Adrenal gland (tissue), 19 donors: ENCODE measurements at places on chromosomes 6 and 20. TPM values are rescaled to one million over a fixed set of nuclear protein-coding genes. Genes with fewer than 3 reads are reported as not detected.

DNA sequence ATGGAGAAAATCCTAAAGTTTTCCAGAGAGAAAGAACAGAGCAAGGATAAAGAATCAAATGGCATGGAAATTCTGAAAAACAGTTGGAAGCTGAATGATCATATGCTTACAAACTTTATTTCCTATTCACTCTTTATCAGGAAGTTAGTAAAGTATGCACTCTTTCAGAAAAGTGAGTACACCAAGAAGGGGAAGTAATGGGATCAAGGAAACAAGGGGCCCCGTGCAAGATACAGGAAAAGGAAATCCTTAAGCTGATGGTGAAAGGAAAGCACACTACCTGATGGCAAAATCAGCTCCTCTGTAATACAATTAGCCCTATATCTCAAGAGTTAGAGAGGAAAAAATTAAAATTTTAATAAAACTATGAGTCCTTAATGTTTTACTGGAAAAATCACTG, 14.0 kb downstream of the CALHM6 start:
- H3K36me3 ChIP-seq: no peaks in the 10 kb centered on the region
- H3K4me1 ChIP-seq: no peaks in the 10 kb centered on the region
- H3K27ac ChIP-seq: no peak overlapping the region
- no peaks in the 10 kb centered on the region for H3K27me3 ChIP-seq
- H3K4me3 ChIP-seq: no peak overlapping the region

TAGAP gene
- total RNA-seq: 2.2 TPM

DNA sequence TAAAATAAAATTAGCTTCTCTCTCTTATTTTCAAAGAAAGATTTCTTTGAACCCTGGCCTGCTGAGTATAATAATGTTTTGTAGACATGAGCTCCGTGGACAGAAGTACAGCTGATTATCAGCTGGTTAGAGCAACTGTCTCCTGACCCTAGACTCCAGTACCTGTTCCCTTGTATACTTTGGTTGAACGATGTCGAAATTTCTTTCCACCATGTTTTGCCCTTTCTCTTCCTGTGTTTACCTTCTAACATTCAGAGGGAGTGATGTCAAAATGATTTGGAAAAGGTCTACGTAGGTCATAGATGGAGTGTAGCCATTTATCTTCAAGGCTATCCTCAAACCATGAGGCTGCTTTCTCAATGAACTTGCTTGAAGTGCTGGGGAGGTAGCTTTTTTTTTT, 16.8 kb upstream of the ADTRP start:
- peaks cover 16% of the 10 kb centered on the region for H3K4me1 ChIP-seq
- H3K27ac ChIP-seq: peak overlapping the region; percentile 79
- H3K4me3 ChIP-seq: no peak overlapping the region
- DNase-seq: no peak

- H3K4me3 ChIP-seq: no peak overlapping the region
- H3K27me3 ChIP-seq: no peaks in the 10 kb centered on the region
- no peaks in the 10 kb centered on the region for H3K36me3 ChIP-seq
- H3K27ac ChIP-seq: no peak overlapping the region
These were observed 9.2 kb upstream of the LY86 start for GRCh38 chr6:6579281-6579680.

DNA sequence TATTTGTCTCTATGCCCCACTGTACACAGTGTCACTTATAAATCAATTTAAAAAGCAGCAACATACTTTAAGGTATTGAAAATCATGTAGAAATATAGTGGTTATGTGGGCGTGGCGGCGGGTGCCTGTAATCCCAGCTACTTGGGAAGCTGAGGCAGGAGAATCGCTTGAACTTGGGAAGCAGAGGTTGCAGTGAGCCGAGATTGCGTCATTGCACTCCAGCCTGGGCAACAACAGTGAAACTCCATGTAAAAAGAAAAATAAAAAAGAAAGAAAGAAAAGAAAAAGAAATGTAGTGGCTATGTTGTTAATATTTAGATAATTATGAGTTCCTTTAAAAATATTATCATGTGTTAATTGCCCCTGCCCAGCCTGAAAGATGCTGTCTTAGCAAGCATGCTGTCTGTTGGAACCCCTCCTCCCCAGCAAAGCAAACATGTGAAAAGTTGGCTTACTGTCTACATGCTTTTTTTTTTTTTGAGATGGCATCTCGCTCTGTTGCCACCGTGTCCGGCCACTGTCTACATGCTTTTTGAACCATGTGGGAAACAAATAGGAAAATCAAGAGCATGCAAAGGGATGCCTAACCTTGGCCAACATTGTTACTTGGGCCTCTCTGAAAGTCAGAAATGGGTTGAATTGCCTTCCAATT, 151.4 kb upstream of the TSHZ2 start:
- DNase-seq: no peak
- no peaks in the 10 kb centered on the region for H3K36me3 ChIP-seq
- H3K4me1 ChIP-seq: no peaks in the 10 kb centered on the region
- no peak overlapping the region for H3K4me3 ChIP-seq
- no peaks in the 10 kb centered on the region for H3K27me3 ChIP-seq

DNA sequence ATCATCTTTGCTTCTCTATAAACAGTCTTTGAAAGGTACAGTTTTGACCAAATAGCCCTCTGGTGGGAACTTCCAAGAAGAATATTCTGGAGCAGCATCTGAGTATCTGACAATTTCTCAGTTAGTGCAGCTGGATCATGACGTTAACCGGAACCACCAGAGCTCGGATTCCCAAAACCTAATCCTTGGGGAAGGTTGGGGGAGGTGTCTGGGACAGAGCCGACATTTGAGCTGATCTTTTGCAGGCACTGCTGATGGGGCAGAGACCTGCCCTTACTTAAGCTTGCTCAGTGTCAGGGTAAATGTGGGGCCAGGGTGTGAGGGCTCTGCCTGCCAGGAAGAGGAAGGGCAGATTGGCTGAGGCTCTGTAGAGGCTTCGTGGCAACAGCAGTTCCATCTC, 416.6 kb downstream of the DHX35 start:
- H3K36me3 ChIP-seq: no peaks in the 10 kb centered on the region
- no peak overlapping the region for H3K4me3 ChIP-seq
- H3K27me3 ChIP-seq: no peaks in the 10 kb centered on the region
- no peak for DNase-seq
- H3K27ac ChIP-seq: no peak overlapping the region

HLA-DMA gene
- total RNA-seq: 83.5 TPM

MICB gene
- total RNA-seq: 3.0 TPM

SLC4A11 gene
- total RNA-seq: 9.8 TPM

CLVS2 gene
- total RNA-seq: 0.55 TPM

DNA sequence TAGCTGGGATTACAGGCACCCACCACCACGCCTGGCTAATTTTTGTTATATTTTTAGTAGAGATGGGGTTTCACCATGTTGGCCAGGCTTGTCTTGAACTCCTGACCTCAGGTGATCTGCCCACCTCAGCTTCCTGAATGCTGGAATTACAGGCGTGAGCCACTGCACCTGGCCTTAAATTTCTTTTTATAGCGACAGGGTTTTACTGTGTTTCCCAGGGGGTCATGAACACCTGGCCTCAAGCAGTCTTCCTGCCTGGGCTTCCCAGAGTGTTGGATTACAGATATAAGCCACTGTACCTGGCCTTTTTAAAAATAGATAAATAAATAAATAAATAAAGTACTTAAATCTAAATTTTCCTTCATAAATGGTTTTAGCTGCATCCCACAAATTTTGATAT, 57.5 kb downstream of the LIN28B start:
- no peak for DNase-seq
- H3K4me3 ChIP-seq: no peak overlapping the region
- H3K27ac ChIP-seq: no peak overlapping the region
- H3K27me3 ChIP-seq: no peaks in the 10 kb centered on the region
- no peaks in the 10 kb centered on the region for H3K36me3 ChIP-seq

TP53TG5 gene
- not detected for total RNA-seq

DNA sequence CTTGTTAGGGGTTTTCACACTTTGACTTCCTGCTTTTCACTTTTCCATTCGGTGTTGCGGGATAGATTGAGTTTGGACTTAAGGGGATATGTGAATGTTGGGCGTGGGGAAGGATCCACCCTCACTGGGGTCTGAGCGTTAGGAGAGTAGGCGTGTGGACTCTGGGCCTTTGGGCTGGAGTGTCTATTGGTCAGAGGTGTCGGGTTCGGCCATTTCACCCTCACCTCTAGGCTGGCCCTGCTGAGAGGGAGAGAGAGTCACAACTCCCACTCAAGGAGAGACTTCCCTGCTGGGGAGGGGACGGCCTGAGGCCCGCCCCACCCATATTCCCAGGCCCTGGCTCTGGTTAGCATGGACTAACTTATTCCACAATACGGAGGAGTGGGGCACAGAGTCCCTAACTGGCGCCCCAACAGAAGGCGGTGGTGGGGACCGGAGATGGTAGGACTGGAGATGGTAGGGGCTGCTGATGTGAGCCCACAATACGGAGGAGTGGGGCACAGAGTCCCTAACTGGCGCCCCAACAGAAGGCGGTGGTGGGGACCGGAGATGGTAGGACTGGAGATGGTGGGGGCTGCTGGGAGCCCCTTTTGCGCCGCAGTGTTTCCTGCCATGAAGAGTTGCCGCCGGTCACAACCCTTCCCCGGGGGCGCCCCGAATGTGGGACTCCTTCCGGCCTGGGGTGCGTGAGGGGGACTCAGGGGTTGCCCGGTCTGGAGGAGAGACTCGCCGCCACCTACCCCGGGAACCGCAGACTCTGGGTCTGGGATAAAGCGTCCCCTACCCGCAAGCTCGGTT, 1.4 kb upstream of the PTPRA start:
- H3K27ac ChIP-seq: no peak overlapping the region
- no peaks in the 10 kb centered on the region for H3K36me3 ChIP-seq
- peak overlapping the region; percentile 96 for H3K4me3 ChIP-seq

GRCh38 chr20:49647550-49647949, 66.1 kb downstream of the B4GALT5 start:
- H3K36me3 ChIP-seq: no peaks in the 10 kb centered on the region
- DNase-seq: no peak
- H3K4me1 ChIP-seq: no peaks in the 10 kb centered on the region
- no peak overlapping the region for H3K27ac ChIP-seq
- no peaks in the 10 kb centered on the region for H3K27me3 ChIP-seq

DNA sequence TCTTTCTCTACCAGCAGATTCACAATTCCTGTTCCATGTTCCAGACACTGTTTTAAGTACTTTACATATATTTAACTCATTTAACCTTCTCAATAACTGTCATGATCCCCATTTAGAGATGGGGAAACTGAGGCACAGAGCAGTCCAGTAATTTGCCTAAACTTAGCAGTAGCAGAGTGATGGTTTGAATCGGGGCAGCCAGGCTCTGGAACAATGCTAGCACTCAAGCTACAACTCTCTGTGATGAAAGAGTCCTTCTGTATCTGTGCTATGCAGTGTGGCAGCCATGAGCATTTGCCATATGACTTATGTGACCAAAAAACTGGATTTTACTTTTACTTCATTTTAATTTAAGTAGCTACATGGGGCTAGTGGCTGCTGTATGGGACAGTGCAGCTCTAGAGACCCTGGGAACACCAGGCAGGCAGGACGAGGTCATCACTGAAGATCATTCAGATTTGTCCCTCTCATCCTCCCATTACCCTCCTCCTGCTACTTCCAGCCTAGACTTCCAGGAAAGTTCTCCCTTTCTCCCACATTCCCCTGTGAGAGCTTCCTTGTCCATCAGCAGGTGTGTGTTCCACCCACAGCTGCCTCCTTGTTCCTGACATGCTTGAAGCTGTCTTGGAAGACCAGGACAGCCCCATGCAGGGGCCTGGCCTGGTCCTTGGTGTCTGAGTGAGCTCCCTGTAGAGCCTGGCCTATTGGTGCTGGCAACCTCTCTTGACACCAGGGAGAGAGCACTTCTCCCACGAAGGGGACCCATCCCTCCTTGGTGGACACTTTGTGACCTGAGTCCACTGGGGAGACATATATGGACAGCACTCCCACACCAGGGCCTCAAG, 157.0 kb downstream of the MRPL14 start:
- no peaks in the 10 kb centered on the region for H3K27me3 ChIP-seq
- H3K27ac ChIP-seq: no peak overlapping the region
- no peak for DNase-seq

GRCh38 chr6:35453236-35453635, 1.1 kb downstream of the FANCE start:
- H3K27ac ChIP-seq: no peak overlapping the region
- no peak overlapping the region for H3K4me3 ChIP-seq
- H3K27me3 ChIP-seq: no peaks in the 10 kb centered on the region
- no peak for DNase-seq
- H3K36me3 ChIP-seq: no peaks in the 10 kb centered on the region
- H3K4me1 ChIP-seq: peaks cover 20% of the 10 kb centered on the region

DNA sequence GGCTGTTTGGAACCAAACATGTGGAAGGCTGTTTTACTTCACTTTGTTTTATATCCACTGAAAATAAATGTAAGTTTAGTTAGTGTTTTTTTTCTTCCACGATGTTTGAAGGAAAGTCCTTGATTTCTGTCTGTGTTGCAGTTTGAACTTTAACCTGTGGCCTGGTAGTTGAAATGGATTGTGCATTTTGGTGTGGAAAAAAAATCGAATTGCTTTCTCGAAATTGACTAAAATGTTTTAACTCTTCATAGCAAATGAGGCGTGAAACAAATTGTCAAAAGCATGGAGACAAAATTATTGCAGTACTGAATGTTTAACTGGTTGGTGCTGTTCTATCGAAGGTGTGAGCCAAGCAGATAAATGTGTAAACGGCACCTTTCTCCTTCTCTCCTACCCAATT, 24.5 kb downstream of the ARID1B start:
- no peak for DNase-seq
- H3K4me3 ChIP-seq: no peak overlapping the region
- peaks cover 8% of the 10 kb centered on the region for H3K4me1 ChIP-seq
- no peak overlapping the region for H3K27ac ChIP-seq

GRCh38 chr20:51678026-51678697, 90.0 kb downstream of the ATP9A start:
- no peaks in the 10 kb centered on the region for H3K27me3 ChIP-seq
- H3K4me1 ChIP-seq: no peaks in the 10 kb centered on the region
- no peaks in the 10 kb centered on the region for H3K36me3 ChIP-seq
- H3K27ac ChIP-seq: no peak overlapping the region

AGER gene
- 3.7 TPM for total RNA-seq

CBLN4 gene
- total RNA-seq: 32.8 TPM

GRCh38 chr20:58155148-58155925, 73.1 kb downstream of the ANKRD60 start:
- DNase-seq: no peak
- peaks cover 18% of the 10 kb centered on the region for H3K27me3 ChIP-seq
- no peak overlapping the region for H3K27ac ChIP-seq
- H3K4me3 ChIP-seq: no peak overlapping the region

CRIP3 gene
- 1.2 TPM for total RNA-seq
